Stimulated activated CD8-positive, alpha-beta memory T cell treated with anti-CD3 and anti-CD28 coated beads, Interleukin-12 subunit alpha, Interleukin-12 subunit beta, amount 100 ng/mL, for 1 hour (primary cell): ENCODE measurements at places on chromosomes 2 and 18.

DNA sequence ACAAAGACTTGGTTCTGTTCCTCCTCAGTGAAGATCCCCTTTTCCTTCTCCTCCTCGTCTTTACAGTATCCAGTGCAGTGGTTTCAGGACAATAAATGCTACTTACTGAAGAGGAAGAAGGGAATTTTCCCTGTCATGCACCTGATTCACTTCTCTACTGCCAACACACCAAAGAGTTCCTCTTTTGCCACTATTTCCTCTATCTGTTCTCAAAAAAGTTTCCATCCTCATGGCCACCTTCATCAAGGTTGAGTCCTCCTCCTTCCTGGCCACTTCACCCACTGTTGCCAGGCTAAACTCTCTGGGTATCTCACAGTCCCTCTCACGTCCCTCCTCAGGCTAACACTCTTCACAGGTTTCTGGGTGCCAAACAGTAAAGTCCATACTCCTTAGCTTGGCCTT is 41.7 kb downstream of the PLEKHM3 start:
- DNase-seq: no peak

DNA sequence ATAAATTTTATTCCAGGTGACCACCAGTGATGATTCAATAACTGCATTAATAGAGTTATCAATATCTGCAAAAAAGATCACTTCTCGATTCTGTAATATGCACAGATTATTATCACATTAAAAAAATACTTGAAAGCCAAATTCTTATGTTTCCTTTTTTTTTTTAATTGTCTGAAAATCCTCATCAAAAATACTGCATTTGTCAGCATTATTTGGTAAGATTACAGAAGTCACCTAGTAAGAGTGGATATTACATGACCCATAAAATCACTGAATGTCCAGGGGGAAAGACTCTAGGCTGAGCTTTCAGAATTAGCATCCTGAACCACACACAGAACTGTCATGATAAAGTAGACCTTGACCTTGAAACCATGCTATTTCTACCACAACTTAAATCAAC is 617.2 kb upstream of the CDH7 start:
- DNase-seq: no peak

GRCh38 chr18:11162889-11163288 is 13.5 kb upstream of the PIEZO2 start:
- no peak for DNase-seq

GRCh38 chr2:224969095-224969494 is 73.2 kb downstream of the DOCK10 start:
- DNase-seq: no peak

- no peak for DNase-seq
Observed at GRCh38 chr2:201196003-201196402, 13.1 kb downstream of the CASP10 start.

DNA sequence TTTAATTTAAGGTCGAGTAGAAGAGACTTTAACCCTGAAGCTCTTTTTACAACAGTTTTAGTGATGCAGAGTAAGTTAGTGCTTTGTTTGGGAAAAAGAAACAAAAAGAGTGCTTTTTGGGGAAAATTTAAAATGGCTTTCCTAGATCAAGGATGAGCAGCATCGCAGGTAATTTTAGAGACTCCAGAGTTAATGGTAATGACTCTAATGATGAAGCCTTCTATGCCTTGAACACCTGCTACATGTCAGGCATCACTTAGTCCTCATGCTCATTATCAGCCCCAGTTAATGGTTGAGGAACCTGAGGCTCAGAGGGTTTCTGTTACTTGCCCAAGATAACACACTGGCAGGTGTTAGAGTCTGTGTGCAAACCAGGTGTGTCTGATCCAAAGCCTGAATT is 167.8 kb downstream of the ACOXL start:
- DNase-seq: no peak

DNA sequence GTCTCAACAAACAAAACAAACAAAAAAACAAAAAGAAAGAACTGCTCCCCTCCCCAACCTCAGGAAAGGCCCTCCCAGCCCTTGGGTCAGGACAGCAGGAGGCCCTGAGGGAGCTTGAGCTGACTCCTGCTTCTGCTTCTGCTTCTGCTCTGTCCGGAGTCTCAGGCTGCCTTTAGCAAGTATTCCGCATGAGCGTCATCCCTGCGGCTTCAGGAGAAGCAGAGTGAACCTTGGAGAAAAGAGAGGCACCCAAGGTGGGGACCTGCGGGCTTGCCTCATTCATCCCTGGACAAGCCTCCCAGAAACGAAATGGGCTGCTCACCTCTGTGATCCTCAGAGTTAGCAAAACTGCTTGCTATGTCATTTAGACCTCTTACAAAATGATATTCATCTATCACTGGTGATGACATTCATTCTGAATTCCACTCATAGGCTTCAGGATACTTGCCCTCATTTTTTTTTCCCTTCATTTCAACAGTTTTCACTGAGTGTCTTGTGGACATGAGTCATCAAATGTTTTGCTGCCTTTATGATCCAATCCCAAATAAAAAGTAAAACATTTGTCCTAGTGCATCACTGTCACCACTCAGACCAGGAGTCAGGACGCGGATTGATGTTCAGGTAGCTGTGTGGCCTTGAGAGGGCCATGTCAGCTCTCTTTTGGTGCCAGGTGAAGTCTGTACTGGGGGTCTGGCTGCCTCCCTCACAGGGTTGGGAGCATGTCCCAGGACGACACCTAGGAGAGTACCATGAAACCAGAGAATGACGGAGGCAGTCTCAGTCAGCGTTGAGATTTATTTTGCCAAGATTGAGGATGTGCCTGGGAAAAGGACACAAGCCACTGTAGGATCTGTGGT is 51.7 kb downstream of the IMPA2 start:
- DNase-seq: no peak

- no peak for DNase-seq
Observed at GRCh38 chr18:27948986-27949385, 227.9 kb downstream of the CDH2 start.

GRCh38 chr2:181128199-181128598 is 147.8 kb downstream of the UBE2E3 start:
- no peak for DNase-seq

GRCh38 chr18:52452427-52452826 is 112.4 kb downstream of the DCC start:
- no peak for DNase-seq

DNA sequence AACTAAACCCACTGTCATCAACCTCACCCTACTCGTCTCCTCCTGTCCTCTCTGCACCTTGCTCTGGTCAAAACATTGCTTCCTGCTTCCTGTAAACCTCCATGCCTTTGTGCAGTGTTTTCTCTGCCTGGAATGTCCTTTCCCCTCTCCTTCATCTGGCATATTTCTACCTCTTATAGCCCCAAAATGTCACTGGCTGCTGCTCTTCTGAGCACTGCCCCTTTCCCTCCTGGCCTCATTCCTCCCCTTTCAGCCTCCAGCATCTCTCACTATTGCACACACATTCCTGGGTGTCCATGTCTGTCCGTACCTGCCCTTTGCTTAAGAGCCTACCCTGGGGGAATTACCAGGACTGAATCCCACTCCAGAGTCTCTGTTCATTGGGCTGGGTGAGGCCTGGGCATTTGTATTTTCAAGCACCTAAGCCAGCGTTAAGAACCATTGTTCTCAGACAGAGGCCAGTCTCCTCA is 84.9 kb downstream of the MOGAT1 start:
- DNase-seq: no peak

- DNase-seq: no peak
Observed at GRCh38 chr2:126674075-126674744, 18.3 kb downstream of the GYPC start.

DNA sequence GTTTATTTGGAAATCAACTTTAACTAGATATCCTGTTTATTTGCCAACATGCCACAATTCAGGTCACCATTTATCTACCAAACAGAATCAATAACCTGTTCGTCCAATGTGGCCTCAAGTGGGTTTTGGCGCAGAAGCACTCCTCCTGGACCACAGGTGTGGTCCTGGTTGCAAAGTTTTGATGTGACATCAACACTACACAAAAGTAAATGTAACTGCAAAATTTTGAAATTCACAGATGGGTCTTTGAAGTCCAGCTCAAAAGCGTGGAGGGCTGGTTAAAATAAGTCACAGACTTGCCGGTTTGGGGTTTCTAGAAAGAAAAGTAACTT is 474 bp upstream of the GCA start:
- DNase-seq: no peak

DNA sequence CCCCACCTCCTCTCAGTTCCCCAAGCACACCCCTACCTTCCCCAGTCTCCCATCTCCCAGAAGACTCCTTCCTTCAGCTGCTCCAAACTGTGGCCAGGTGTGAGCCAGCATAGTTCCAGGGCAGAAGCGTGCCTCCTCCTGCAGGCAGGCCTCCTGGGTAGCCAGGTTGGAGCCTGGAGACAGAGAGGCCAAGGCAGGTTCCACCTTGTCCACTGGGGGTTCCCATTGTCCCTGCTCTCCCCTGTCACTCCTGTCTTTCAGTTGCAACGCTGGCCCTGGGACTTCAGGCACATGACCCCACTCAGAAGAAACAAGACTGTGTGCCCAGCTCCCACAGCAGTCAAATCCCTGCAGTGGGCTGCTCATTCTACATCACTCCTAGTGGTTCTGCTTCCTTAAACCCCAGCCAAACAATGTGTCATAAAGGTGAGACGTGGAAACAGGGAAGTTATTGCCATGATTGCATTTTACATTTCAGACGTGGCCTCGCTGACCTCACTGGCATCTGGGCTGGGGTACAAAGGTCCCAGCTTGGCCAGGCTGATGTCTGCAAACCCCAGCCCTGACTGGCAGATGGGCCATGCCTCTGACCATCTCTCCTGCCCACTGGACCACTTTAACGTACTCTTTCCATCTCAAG is 96.5 kb upstream of the BOD1L2 start:
- no peak for DNase-seq

GRCh38 chr2:30744823-30745222 is 62.4 kb downstream of the CAPN13 start:
- DNase-seq: no peak

DNA sequence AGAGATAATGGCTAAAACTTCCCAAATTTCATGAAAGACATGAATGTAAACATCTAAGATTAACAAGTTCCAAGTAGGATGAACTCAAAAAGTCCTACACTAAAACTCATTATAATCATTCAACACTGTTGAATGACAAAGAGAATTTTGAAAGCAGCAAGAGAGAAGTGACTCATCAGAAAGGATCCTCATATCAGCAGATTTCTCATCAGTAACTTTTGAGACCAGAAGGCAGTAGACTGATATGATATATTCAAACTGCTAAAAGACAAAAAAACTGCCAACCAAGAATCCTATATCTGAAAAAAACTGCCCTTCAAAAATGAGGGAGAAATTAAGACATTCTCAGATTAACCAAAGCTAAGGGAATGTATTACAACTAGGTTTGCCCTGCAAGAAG is 130.6 kb upstream of the OTX1 start:
- no peak for DNase-seq

DNA sequence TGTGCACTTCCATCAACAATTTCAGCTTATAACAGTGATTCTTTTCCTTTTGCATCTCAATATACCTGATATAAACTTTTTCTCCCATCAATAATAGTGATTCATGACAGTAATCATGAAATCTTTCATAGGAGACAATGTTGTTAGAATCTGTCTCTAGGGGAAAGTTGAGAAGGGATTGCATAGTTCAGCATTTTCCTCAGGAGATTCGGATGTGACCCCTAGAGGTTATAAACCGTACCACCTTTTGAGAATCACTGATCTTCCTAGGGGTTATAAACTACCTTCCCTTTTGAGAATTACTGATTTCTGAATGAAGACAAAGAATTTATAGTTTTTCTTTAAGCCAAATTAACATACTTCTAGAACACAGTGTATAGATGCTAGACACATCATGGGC is 53.0 kb upstream of the GALNT3 start:
- DNase-seq: no peak

GRCh38 chr2:227655454-227655853 is 11.2 kb upstream of the SCYGR5 start:
- no peak for DNase-seq

GRCh38 chr2:44932564-44933392 is 8.7 kb upstream of the SIX3 start:
- DNase-seq: no peak

DNA sequence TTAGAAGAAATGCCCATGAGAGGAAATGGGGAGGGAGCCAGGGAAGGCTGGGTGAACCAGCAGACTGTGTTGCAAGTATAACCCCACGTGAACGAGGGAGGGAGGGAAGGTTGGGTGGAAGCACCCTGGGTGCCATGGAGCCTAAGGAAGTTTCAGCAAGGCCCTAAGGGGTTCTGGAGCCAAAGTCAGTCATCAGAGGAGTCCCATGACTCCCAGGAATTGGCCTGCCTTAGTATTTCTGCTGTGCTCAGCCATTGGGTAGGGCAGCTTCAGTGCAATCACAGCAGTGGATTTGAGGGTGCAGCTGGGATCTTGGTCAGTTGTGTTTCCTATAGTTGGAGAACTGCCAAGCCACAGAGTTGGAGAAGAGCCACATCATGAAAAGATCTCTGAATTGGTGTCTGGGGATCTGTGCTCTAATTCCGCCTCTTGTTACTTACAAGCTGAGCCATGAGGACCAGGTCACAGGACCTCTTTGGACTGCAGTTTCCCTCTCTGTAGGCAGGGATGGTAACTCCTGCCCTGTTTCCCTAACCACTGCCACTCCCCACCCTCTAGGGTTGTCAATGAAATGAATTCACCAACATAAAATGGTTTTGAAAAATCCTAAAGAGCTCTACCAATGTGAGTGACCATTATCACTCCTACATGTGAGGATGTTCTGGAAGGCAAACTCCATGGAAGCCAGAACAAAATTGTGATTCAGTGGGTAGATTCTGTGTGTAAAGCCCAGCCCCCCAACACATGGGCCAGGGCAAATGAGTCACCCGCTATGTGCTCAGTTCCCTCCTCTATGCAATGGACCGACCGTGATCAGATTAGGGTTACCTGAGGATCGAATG is 108.9 kb downstream of the CLIP4 start:
- DNase-seq: no peak

- DNase-seq: no peak
Observed at GRCh38 chr2:14720319-14720718, 87.8 kb downstream of the LRATD1 start.

- no peak for DNase-seq
Observed at GRCh38 chr2:238237431-238238135, 2.3 kb downstream of the HES6 start.

- no peak for DNase-seq
Observed at GRCh38 chr2:164993287-164994016, 38.1 kb upstream of the SLC38A11 start.

- DNase-seq: no peak
Observed at GRCh38 chr2:132670496-132671150, 618 bp upstream of the LYPD1 start.

DNA sequence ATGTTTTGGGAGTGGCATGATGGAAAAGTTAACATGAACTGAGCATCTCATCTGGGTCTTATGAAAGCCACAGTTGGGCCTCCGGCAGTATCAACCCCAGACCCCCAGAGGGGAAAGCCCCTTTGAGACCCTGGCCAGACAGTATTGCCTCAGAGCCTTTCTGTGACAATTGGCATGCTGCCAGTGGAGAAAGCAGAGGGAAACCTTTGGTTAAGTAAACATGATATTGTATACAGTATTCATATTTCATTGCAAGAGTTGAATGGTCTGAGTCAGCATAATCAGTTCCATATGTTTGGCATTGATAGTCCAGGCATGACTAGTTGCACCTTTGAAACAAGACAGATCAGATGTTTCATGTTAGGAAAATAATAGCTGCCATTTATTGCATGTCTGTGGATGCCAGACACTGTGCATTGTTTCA is 20.0 kb downstream of the MERTK start:
- no peak for DNase-seq

- DNase-seq: no peak
Observed at GRCh38 chr18:22164337-22165048, 4.9 kb upstream of the GATA6 start.

- no peak for DNase-seq
Observed at GRCh38 chr2:172655091-172655837, 80.4 kb upstream of the RAPGEF4 start.
